ENCODE measurements at places on chromosomes 12 and 14.

GRCh38 chr12:131543040-131543439 lies 167.8 kb upstream of the SFSWAP start:
- DNase-seq, result no peak

GRCh38 chr14:24806061-24806678 lies 172.2 kb upstream of the GZMB start:
- peak; percentile 77 for DNase-seq

- DNase-seq, result peak; percentile 59
These were observed 845 bp upstream of the RARG start for GRCh38 chr12:53232646-53233461.

GRCh38 chr14:71238835-71239234 lies 331.6 kb downstream of the PCNX1 start:
- DNase-seq, result no peak

DNA sequence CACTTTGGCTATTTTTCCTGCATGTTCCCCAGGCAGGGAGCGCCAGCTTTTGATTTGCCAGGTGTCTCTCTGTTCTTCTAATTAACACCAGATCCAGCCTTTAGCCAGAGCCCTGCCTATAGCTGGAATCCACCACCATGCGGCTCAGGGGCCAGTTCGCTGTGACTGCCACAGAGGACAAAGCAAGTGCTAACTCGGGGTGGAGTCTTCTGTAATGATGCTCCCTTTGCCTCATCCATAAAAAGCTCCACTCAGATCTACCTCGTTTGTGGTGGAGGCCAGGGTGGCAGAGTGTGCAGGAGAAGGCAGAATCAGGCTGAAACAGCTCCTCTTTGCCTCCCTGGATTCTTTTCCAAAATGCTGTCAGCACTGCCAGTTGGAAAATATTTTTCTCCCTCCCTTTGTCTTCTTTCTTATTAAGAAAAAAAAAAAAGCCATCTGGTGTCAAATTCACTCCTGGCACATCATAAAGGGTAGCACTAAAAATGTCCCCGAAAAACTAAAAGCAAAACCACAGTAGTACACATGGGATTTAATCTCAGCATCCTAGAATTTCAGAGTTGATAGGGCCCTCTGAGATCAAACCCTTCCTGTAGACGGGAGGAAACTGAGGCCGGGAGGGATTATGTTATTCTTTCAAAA lies 18.0 kb upstream of the CTDSP2 start:
- DNase-seq, result peak; percentile 41

DNA sequence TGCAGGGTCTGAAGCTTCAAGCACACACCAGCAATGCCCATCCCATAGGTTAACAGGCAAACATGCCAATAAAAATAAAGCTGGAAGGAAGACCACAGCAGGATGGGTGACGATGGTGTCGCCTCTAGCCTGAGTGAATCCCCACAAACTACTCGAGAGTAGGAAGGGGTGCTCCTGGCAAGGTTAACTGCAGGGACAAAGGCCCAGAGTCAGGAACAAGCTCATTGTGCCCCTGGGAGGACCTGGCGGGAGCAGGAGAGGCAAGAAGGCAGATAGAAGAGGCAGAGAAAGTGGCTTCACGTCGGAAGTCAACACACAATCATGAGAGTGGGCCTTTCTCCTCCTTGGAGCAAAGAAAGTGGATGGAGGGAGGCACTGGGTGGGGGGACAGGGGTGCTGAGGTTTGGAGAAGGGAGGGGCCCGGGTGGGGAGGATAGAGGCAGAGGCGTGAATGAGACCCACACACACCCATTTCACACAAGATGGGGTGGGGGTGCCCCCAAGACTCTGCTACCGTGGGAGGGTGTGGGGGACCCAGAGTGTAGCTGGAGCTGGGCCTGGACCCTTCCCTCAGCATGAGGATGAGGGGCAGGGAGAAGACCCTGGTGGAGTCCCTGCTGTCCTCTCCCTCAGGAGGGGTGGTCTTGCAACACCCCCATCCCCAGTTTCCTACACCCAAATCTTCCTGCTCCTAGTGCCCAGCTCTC lies 43.1 kb downstream of the DIO3 start:
- no peak for DNase-seq

DNA sequence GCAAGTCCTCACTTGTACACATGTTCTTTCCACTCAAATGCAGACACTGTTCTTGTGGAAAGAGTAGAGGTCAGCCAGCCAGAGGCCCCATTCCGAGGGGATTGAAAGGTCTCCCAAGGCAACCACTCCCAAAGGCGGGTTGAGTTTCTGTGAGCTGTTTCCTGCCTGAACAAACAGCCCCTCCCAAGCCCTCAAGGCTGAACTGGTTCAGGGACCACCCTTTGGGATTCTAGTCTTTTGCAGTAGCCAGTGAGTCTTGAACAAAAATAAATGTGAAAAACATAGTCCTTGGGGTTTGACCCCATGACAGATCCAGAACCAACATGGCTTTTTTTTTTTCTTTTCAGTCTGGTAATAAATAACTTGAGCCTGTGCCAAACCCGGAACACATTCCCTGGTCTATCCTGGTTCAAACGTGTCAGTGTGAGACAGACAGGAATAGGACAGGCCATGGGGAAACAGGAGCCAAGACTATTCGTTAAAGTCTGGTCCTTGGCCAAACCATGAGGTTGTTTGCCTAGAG lies 17.6 kb upstream of the STK38L start:
- peak; percentile 31 for DNase-seq

DNA sequence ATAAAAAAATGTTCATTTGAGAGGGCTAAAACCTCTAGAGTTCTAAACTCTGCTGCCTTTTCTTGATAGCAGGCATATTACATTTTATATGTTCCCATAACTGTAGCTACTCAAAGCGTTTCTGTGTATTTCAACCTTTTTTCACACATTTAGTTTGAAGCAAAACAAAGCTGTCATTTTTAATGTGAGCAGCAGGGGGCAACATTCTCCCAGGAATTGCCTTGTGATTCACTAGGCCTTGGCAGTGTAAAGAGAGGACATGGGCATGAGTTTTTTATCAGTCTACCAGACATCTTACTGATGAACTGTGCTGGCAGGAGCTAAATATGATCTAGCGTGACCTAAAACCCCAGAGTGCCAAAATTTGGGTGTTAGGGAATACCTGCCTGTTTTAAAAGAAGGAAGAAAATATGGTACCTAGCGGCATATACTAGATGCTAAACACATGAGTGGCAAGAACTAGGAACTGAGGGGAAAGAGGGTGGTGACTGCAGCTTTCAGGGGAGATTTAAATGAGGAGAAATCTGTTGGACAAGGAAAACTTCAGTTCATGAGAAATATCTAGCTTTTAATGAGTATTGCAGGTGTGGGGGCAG lies 65.3 kb downstream of the IFT43 start:
- peak; percentile 76 for DNase-seq

- DNase-seq, result no peak
These were observed 32.6 kb upstream of the LMNTD1 start for GRCh38 chr12:25585662-25586061.

- DNase-seq, result no peak
These were observed 34.2 kb upstream of the GCH1 start for GRCh38 chr14:54936816-54937215.

GRCh38 chr14:51285120-51285519 lies 45.1 kb downstream of the TMX1 start:
- DNase-seq, result no peak

DNA sequence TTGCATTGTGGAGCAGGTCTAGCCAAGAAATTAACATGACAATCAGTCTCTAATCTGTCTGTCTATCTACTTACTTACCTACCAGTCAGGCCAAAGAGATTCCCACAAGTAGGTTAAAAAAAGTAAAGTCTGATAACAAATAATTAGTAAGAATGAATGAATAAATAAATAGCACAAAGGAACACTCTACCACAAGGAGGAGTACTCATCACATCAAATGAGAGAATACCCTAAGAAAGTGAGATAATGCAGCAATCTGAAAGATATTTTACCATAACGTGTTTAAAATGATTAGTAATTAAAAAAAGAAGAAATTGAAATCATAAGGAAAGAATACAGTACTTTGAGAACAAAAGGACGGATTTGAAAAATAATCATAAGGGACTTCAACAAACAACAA lies 187.2 kb downstream of the SYNE2 start:
- DNase-seq, result peak; percentile 33

- no peak for DNase-seq
These were observed 42.4 kb downstream of the CKAP4 start for GRCh38 chr12:106205208-106206069.
